Stimulated activated CD4-positive, alpha-beta T cell treated with anti-CD3 and anti-CD28 coated beads, Interleukin-1b, Interleukin-23, amount 100 ng/mL, for 4 hours (primary cell): ENCODE measurements at places on chromosomes 7 and 10.

- no peak for DNase-seq
Observed at GRCh38 chr7:81803267-81803666, 33.4 kb upstream of the HGF start.

DNA sequence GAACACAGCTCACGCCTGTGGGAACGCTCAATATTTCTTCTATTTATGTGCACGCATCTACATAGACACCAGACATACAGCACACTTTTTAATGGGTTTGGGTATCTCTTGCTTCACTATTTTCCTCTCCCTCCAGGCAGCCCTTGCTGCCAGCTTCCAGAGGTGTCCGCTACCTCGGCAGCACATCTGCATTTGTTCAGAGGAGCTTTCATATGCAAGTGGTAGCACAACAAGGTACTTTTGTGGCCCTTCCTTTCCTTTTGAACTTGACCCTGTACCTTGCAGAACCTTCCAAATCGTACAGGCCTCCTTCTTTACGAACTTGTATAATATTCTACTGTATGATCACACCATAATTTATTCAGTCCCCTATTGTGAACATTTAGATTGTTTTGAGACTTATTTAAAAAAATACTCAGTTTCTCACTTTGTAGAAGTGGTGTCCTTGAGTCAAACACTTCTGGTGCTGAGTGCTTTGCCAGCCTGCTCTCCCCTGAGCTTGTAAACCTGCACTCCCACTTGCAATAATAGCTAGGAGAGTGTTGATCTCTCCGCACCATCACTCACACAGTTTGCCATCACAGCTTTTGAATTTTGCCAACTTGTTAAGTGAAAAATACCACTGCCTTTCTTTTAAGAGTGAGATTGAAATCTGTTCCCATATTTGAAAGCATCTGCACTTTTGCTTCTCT is 106.0 kb upstream of the ZNF32 start:
- no peak for DNase-seq

GRCh38 chr10:53675177-53675576 is 902.6 kb upstream of the MBL2 start:
- DNase-seq, result no peak

- no peak for DNase-seq
Observed at GRCh38 chr7:48171202-48171601, at the start of gene ABCA13. Gene ABCA13, plus strand, starts transcription at chr7:48171458. Its CDS starts 26 bp downstream, at chr7:48171484.

- DNase-seq, result no peak
Observed at GRCh38 chr7:24026351-24026750, 257.6 kb upstream of the NPY start.

DNA sequence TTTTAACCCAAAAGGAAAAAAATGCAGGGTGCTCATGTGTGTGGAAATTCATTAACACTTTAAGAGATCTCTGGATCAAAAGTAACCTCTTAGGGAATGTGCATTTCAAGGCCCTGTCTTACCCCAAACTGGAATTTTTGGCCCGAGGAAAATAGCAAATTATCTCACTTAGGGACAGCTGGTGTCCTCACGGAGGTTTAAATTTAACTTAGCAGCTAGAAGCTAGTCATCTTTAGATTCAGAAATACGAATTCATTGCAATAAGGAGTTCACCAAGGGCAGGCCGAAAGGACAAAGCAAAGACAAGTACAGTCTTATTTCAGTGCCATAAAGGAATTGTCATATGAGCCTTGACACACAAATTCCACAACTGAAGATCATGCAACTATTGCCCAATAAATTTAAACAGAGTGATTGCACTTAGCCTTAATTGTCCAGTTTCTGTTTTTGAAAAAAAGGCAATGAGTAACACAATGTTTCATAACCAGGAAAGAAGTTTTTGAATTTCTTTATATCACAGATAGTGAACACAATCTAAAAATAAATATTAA is 22.4 kb upstream of the SEMA3C start:
- no peak for DNase-seq

- no peak for DNase-seq
Observed at GRCh38 chr10:70007116-70007820, 45.4 kb upstream of the MACROH2A2 start.

DNA sequence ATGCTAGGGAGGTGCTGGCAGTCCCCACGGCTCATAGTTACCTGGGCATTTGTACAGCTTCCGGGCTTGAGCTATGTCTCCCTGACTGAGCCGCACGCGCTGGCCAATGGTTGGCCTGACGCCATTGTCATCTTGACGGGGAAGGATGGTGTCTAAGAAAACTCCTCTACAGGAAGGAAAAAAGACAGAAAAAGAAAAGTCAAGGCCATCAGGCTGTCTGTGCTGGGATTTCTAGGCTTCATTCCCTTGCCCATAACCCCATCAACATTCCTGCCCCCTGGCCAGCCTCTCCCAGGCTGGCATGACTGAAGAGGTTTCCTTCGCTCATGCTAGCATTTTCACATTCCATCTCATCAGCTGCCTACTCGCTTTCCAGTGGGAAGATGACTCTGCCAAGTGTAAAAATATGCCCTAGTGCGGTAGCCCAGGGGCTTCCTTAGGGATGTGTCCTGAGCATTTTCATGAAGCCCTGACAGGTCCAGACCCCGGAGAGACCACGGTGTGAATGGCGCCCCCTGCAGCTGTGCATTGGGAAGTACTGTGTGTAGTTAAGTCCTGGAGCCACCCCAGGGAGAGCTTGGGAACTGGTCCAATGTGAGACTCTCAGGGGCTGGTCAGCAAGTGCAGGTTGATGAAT is 54.5 kb upstream of the OPALIN start:
- DNase-seq, result no peak

DNA sequence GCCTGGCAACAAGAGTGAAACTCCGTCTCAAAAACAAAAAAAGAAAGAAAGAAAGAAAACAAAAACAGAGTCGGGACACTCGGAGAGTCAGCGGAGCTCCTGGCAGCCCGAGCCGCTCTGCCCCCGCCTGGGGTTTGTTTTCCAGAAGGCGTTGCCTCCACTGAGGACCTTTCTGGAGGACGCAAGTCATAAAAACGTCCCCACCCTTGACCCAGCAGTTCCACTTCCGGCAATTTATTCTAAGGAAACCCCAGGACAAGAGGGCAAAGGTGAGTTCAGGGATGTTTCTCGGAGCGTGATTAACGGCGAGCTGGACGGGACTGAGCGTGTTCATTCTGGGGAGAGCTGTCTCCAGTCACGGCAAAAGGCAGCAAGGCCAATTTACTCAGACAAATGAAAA is 27.0 kb upstream of the SUN1 start:
- no peak for DNase-seq

DNA sequence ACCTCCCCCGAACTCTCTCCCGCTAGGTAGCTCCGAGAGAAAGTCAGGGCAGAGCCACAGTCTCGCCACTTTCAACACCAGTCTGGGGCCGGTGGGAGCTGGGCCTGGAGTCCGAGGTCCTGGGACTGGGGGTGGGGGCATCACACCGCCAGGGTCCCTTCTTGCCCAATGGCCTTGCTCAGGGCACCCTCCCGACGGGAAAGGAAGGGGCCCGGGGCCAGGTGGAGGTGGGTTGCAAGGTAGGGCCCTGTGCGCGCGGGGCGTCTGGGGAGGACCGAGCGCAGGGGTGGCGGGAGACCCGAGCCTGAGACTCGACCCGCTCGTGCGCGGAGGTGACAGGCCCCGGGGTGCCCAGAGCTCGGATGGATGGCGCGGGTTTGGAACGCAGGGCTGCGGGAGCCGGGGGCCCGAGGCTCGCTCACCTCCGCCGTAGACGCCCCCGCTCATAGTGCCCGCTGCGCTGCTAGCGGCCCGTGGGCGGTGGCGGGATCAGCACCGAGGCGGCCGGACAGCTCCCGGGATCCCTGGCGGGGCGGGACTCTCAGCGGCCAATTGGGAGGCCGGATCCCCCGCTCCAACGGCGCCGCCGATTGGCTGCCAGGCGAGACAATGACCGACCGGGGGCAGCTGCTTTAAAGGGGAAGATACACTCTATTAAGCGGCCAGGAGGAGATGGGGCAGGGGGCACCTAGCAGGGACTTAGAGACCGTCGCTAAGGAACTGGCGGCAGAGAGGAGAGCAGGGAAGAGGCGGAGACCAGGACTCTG is at the start of gene ACTL6B:
Gene ACTL6B, minus strand, starts transcription at position 541 of the 767 bp plus-strand sequence. Its CDS starts 94 bp downstream, at position 447.
- DNase-seq, result peak; percentile 47

DNA sequence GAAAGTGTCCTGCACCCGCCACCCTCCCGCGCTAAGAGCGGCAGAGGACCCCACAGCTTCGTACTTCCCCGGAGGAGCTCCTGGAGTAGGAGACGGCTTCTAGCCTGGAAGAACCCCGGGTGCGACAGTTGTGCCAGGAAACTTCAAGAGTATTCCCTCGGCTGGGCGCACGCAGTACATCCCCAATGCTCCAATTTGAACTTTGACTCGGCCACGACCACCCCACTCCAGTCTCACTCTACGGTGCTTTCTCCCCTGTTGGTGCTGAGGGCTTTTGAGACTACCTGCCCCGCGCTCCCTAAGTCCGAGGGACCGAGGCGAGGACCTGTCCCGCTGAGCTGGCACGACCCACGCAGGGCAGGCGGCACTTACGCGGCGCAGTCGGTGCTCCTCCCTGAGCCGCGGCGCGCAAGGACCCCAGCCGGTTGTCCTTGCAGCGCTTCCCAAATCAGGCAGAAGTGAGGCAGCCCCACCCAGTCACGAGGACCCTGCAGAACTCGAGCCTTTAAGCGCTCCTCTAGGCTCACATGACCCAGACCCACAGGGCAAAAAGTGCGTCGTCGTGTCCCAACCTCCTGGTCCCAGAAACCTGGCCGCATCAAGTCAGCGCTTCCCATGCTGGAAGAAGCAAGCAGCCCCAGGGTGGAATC is at the start of gene CPVL:
Gene CPVL, minus strand, starts transcription at position 481 of the 650 bp plus-strand sequence. CDS start 25,476 bp downstream, outside the sequence.
- DNase-seq, result no peak

DNA sequence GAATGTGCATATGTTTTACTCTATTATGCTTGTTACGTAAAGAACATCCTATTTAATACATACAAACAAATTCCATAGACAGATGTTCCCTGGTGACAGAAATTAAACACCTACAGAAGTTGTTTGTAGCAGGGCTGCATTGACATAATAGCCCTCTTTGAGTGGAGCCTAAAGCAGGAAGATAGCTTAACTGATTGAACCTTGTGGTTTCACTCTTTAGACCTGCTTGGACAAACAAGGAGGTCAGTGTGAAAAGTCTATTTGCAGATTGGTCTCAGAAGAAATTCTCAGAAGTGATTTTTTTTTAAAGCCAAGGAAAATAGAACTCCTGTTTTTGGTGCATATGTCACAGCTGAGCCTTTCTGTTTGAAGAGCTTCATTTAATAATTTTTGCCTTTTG is 121.3 kb downstream of the PPP1R9A start:
- DNase-seq, result no peak

GRCh38 chr10:114395366-114396022 is 8.8 kb downstream of the AFAP1L2 start:
- DNase-seq, result no peak

DNA sequence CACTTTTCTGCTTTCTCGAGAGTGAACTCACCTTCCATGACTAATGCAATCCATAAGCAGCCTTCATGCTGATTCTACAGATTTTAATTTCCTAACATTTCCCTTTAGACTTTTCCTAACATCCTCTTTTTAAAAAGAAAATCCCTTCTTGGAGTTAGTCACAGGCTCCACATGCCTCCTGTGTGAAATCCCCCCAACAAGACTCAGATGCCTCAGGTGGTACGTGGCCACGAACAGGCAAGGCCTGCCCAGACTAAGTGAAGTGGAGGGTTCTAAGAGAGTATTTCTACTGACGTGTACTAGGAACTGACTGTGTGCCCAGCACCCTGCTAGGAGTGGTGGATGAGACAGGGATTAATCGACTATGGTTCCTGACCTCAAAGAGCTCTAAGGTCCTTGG is 125.9 kb upstream of the HPS1 start:
- no peak for DNase-seq

DNA sequence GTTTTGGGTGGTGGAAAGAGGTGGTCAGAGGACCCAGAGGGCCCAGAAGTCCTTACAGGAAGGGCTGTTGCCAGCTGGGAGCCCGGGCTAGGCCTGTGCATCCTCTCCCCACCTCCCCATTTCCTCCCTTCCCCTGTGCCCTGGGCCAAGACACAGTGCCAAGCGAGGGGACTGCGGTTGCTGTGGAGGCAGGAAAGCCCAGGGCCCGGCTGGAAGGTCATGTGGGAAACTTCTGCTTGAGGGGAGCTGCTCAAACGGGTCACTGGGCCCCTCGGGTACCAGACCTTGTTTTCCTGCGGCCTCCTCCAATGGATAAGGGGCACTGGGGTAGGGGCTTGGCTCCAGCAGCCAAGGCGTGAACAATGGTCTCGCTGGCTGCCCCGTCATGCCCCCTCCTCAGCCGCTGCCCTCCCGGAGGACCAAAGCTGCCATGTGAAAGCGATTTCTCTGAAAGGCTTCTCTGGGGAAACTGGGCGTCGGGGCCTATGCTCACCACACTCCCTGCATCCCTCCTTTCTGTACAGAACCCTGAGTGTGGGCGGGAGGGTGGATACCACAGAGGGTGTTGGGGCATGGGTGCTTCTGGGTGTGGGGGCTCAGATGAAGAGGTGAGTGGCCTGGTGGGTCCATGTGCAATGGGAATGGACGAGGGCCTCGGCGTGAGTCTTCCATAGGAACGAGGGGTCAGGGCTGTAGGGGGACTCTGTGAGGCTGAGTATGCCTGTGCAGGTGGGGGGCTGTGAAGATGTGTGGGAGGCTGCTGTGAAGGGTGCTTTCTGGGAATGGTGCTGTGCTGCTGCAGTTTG is 135.3 kb downstream of the PTPN20 start:
- DNase-seq, result no peak

- no peak for DNase-seq
Observed at GRCh38 chr7:6160191-6160623, 112.2 kb downstream of the CYTH3 start.

- no peak for DNase-seq
Observed at GRCh38 chr10:127408112-127408710, 140.9 kb upstream of the NPS start.

DNA sequence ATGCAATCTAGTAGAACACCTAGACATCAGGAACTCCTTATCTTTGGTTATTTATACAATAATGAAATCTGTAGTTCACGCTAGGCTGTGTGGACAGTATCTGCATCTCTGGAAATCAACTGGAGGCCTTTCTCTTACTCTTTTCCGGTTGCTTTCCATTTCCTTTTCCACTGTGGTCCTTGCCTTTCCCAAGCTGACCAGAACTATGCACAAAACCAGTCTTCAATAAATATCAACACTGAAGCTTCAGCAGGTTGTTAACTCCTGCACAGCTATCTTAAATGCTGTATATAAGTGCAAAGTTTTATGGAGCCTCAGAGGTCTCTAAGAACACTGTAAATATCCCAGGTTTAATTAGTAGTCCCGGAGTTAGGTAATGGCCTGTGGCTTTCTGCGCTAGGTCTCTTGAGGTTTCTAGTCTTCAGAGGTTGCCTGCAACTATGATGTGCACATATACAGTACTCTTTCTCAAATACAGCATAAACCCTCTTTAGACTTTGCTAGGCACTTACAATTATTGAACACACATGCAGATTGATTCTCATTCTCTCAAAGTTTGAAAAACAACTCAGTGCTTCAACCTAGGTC is 2.4 kb downstream of the KLLN start:
- no peak for DNase-seq
